ENCODE measurements at places on chromosomes 2 and 18.

GRCh38 chr2:167132906-167133555, 244.8 kb downstream of the XIRP2 start:
- no peak for DNase-seq

DNA sequence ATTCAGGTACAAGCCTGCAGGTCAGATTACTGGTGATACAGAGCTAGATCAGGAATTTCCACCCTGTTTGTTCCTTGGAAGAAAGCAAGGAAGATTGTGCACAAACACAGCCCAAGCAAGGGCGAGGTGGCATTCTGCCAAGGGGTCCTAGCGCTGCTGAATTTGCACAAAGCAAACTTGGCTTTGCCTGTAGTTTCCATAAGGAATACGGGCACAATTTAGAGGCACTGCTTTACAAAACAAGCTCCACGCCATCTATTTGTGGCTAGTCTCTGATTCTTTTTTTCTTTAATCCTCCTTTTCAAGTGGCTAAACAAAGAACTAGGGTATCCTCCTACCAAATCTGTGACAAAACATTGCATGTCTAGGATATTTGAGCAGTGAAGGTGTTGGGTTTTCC, 195.5 kb upstream of the ACVR2A start:
- DNase-seq: no peak

DNA sequence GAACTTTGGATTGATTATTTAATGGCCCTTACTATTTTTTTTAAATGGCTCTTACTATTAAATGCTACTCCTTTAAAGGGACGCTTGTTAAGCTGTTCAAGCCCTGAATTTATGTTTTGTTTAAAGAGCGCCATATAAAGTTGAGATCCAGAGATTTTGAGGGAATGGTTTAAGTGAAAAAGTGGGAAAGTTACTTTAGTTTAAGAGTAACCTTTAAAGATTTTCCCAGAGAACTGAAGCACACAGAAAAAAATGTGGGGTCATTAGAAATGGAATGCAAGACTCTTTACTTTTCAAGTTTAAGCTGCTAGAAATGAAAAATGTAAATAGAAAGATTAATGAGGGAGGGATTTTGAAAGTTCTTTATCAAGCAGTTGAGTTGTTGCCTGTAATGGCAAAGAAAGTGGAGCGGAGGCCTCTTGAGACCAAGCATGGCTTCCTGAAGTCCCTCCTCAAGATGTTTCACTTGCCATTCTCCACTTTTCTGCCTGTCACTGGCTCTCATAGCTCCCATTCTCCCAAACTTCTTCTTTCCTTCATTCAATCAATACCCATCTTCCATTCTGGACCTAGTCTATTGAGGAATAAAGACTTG, 93.2 kb downstream of the KCNS3 start:
- no peak for DNase-seq

- no peak for DNase-seq
These were observed 293.6 kb downstream of the SOX11 start for GRCh38 chr2:5985536-5986385.

- no peak for DNase-seq
These were observed 12.2 kb upstream of the ARL5A start for GRCh38 chr2:151840216-151841046.

DNA sequence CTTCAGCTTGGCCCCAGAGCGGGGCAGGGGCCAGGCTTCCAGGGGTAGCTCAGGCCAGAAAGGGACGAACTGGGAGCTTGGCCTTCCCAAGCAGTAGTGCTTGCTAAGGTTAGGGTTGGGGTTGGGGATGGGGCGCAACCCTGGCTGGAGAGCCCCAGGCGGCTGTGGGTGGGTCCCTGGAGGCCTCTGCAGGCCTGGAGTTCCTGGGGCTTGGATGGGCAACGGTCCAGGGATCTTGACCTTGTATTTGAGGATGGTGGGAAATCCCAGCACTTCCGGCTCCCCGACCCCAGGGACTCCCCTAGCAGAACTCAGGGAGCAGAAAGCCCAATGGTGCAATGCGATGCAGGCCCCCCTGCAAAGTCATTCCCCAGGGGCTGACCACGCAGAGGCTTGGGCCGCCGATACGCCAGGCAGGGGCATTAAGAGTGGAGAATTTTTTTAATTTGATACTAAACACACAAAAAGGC, 12.6 kb upstream of the MLPH start:
- DNase-seq: no peak

DNA sequence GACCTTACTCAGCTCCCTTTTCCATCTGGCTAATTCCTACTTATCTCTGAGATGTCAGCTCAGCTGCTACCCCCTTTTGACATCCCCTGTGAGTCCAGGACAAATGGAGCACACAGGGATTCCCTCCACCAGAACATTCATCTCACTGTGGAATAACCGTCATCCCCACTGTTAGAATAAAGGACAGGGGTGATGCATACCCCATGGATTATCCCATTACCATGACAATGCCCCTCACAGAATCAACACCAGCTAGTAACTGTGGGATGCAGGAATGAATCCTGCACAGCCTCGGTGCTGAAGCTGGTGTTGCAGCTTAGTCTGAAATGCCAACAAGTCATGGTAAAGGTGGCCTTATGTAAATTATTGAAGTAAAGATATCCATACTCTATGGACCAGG, 624.8 kb upstream of the RAB6C start:
- DNase-seq: no peak

DNA sequence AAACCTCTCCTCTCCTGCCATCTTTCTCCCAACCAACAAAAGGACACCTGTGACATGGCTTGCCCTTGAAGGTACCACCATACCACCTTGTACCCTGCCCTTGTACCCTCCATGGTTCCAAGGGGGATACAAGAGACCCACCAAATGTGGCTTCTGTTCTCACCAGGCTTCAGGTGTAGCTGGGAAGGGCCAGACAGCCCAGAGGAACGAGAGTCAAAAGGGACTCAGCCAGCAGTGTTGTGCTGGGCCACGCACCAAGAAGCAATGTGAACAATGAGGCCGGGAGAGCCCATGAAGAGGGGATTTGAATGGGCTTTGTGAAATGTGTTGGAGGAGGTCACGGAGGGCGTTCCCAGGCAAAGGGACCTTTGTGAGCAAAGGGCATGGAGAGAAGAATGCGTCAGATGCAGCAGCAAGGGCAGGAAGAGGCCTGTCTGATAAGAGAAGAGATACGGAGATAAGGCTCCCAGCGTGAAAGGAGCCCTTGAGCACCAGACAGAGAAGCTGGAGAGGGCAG, 48.6 kb downstream of the PLB1 start:
- no peak for DNase-seq

DNA sequence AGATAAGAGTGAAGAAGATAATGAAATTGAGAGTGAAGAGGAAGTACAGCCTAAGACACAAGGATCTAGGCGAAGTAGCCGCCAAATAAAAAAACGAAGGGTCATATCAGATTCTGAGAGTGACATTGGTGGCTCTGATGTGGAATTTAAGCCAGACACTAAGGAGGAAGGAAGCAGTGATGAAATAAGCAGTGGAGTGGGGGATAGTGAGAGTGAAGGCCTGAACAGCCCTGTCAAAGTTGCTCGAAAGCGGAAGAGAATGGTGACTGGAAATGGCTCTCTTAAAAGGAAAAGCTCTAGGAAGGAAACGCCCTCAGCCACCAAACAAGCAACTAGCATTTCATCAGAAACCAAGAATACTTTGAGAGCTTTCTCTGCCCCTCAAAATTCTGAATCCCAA, 15.7 kb downstream of the MSH6 start:
- DNase-seq: no peak

DNA sequence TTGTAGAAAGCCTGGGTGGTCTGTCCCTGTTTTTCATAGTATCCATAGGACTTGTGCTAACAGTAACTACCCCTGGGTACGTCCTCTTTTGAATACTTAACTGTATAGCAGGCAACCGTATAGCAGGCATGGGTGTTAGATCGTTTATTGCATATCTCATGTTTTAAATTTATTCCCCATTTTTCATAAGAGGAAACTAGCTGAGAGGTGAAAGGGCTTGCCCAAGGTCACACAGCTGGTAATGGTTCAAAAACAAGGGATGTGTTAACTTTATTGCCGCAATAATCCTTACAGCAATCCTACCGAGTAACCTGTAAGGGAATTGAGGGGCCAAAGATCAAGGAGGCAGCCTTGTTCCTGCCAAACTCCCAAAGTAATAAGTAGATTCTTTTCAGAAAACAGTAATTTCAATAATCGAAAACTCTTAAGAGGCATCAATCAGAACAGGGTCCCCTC, 990 bp upstream of the MGAT4A start:
- no peak for DNase-seq

GRCh38 chr2:189698020-189698887, 23.8 kb downstream of the ANKAR start:
- no peak for DNase-seq

GRCh38 chr2:223102450-223102849, 50.5 kb downstream of the KCNE4 start:
- DNase-seq: no peak

- DNase-seq: no peak
These were observed 148.5 kb downstream of the MGAT5 start for GRCh38 chr2:134402410-134402809.

- no peak for DNase-seq
These were observed 54.6 kb upstream of the TNP1 start for GRCh38 chr2:216914491-216914890.

DNA sequence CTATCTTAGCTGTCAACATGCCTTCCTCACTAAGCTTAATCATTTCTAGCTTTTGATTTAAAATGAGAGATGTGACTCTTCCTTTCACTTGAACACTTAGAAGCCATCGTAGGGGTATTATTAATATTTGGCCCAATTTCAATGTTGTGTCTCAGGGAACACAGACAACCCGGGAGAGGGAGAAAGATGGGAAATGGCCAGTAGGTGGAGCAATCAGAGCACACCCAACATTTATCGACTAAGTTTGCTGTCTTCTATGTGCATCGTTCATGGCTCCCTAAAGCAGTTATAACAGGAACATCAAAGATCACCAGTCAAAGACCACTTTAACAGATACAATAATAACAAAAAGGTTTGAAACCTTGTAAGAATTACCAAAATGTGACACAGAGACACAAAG, 110.2 kb downstream of the OLA1 start:
- DNase-seq: no peak

DNA sequence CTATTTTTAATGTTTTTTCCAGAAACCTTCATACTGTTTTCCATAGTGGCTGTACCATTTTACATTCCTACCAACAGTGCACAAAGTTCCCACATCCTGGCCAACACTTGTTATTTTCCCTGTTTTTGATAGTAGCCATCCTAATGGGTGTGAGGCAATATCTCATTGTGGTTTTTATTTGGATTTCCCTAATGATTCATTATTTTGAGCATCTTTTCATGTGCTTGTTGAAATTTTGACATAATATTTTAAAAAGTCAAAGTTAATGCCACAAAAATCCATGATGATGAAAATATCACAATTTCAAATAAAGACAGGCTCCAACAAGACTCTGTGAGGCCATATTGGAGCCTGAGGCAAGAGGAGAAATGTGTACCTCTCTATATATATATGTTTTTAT, 50.2 kb downstream of the VWA3B start:
- DNase-seq: no peak

DNA sequence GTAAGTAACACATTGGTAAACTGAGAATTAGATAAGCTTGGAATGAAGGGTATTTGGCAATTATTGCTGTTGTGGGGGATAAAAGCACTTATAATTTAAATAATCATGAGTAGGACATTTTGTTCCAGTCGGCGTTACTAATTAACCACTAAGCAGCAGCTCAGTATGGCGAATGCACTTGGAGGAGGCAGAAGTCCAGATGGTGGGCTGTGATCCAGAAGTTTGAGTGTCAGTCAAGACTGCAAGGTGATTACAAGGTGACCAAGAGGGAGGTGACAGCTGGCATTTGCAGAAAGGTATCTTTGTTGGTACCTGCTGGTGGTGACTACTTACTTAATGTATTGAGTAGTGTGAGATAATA, 643.6 kb upstream of the FAM98A start:
- DNase-seq: no peak

GRCh38 chr2:12663306-12664037, 53.3 kb upstream of the TRIB2 start:
- no peak for DNase-seq

DNA sequence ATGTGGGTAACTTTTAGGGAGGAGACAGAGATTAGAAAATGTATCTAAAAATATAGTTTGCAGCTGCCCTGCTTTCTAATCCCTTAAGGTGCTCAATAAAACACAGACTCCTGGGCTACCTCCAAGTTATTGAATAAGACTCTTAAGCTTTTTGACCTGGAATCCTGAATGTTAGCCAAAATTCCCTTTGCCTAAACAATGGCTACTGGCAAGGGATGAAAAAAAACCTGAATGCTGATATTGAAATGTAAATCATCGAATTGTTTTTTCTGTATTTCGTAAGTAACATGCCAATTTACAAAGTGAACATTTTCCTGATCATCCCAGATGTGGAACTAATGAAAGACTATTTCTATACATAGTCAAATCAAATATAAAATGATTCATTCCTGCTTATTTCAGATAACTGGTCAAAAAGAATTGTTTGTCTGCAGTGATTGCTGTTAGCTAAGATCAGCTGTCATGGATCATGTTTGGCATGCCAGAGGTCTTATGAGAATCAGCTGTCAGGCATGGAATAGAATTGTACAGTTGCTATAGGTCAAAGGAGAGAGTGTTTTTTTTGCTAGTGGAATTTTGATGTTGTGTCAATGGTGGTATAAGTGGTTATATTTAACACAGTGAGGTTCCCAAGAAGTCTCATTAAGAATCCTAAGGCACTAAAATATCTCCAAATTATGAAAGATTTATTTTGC, 363.6 kb upstream of the CWC22 start:
- no peak for DNase-seq

GRCh38 chr18:12882453-12883371, 1.3 kb downstream of the PTPN2 start:
- DNase-seq: no peak

- no peak for DNase-seq
These were observed 26.5 kb downstream of the STEAP3 start for GRCh38 chr2:119249855-119250717.

DNA sequence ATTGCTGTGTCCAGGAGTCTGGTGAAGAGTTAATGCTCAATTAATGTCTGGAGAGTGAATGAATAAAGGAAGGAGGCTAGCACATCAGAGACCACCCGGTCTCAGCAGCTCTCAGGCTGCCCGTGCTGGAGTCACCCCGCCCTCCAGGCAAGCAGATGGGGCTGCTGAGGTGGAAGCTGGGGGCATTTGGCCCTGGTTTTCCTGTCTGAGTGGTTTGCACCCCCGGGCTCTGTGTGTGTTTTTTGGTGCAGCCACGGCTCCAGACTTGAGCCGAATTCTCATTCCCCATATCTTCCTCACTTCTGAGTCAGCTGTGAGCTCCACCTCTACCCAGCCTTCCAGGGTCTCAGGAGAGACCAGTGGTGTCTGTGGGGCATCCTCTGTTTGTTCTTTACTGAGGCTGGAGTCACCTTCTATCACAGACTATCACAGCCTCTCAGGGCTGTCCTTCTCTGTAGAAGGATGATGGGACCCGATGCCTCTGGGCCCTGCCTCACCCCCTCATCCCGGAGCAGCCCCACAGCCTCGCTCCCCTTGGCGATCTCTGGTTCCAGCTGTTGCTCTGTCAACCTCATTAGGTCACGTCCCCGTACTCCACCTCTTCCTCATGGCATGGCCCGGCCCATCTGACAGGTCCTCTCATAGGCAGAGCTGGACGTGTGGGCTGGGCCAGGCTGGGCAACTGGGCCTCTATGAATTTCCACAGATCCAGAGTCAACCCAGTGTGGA, 60.8 kb downstream of the HS1BP3 start:
- DNase-seq: no peak

- no peak for DNase-seq
These were observed 228.9 kb downstream of the LPIN1 start for GRCh38 chr2:11975373-11975772.

Data from effector memory CD4-positive, alpha-beta T cell (primary cell).